H54 (cell line): ENCODE measurements at places on chromosomes 6 and 20.

- peak; percentile 30 for DNase-seq
These were observed 202.7 kb upstream of the MARCKS start for GRCh38 chr6:113654396-113654795.

DNA sequence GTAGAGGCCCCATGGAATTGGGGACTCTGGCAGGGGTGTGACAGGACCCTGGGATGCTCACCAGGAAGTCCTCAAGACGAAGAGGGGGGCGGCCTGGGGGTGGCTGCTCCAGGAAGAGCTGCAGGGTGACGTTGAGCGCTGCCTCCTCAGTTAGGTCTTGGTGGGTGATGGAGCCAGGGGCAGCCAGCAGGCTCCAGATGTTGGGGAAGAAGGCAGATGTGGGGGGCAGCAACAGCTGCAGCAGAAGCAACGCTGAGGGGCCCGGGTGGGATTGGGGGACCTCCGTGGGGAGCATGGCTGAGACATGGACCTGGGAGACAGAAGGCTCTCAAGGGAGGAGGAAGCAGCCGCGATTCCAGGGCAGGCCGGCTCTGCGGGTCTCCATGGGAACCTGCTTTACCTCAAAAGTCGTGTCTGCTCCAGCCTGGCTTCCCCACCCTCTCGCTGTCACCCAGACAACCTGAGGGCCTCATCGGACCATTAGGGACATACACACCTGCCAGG lies 591 bp downstream of the VWA7 start:
- DNase-seq: no peak

DNA sequence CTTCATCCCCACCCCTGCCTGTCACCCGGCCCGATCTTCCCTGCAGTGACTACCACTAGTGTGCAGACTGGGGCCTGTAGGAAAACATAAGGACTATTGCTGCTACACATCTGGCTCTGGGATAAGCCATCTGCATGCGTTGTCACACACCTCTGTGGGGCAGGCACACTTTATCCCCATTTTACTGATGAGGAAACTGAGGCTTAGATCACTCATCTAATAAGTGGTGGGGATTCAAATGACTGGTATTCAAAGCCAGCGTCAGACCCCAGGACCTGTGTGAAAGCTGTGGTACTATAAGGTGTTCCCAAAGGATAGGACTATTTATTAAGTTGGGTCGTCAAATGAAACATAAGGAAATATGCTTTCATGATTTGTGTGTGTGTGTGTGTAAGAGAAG lies 148.9 kb upstream of the RNF24 start:
- no peak for DNase-seq

DNA sequence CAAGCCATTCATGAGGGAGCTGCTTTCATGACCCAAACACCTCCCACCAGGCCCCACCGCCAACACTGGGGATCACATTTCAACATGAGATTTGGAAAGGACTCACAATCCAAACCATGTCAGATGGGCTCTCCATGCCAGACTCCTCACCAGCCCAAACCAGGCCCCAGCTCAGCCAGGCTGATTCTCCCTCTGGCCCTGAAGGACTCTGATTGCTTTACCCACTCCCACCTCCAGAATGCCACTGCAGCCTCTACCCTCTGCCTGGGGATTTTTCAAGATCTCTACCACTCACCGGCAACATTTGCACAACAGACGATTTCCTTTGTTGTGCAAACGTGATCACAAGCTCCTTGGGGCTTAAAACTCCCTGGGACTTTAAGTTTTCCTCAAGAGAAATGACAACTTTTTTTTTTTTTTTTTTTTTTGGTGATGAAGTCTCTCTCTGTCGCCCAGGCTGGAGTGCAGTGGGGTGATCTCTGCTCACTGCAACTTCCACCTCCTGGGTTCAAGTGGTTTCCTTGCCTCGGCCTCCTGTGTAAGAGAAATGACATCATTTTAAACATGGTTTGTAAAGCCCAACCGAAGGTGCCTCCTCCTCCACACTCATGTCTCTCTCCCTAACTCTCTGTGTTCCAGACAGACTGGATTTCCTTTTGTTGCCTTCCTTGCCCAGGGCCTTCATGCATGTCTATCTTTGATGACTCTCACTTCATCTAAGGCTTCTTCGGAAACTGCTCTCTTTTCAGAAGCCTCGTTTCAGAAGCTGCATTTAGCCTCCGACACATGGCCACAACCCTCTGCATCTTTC lies 147.0 kb downstream of the CDH26 start:
- DNase-seq: no peak

GRCh38 chr20:44028003-44028730 lies 113.5 kb downstream of the TOX2 start:
- DNase-seq: no peak

DNA sequence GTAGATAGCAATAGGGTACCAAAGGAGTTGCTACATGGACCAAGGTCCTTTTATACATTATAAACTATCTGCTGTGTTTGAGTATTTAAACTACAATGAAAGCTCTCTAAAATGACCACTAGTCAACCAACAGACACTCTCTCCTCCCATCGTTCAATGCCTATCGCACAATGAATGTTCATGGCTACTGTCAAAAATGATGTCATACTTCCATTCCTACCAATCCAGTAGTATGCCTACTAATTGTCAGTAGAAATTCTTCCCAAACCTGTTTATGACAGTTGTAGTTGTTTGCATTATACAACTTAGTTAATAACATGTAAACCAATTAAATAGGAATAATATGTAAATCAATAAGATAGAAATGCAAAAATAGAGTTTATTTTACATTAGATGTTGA lies 39.0 kb upstream of the VSX1 start:
- DNase-seq: no peak

DNA sequence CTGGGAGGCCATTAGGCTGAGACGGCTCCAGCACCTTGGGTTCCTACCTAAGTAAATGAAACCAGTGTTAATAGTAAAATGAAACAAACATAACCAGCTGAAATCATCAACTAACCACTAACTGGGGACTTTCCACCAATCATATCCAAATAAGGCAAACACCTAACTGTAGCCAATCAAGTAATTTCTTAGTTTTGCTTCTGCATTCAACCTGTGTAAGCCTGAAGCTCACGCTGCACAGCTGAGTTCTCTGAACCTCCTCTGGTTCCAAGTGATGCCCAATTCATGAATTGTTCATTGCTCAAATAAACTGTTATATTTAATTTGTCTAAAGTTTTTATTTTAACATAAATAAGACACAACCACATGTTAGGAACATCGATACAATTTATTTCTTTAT lies 22.5 kb downstream of the KLHL32 start:
- DNase-seq: no peak
